Peyer's patch (tissue), 4 donors: ENCODE measurements at places on chromosomes 6 and 20. TPM values are rescaled to one million over a fixed set of nuclear protein-coding genes. Genes with fewer than 3 reads are reported as not detected.

DNA sequence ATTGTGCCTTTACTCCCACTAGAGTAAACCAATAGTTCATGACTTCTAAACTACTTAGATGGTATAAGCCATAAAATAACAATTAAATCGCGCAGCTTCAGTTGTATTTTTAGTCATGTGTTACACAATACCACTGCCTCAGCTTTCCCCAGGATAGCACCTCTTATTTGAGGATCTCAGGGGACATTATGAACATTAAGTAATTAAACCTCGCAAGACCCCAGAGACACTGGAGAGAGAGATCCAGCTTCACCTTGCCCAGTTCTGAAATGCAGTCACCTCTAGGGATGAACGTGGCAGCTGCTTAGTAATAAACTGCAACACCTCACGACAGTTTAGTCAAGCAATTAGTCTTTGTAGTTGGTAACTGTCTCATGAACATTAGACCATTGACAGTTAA, 87.1 kb downstream of the CFAP61 start:
- no peak for DNase-seq

GRCh38 chr6:131257104-131257503, 121.8 kb downstream of the AKAP7 start:
- no peak for DNase-seq

- DNase-seq, result peak; percentile 83
These were observed 10.3 kb upstream of the TULP1 start for GRCh38 chr6:35522660-35523658.

- DNase-seq, result no peak
These were observed 11.9 kb downstream of the GPX5 start for GRCh38 chr6:28537509-28538140.

- DNase-seq, result peak; percentile 65
These were observed 15.0 kb upstream of the IFNGR1 start for GRCh38 chr6:137233911-137234863.

- no peak for DNase-seq
These were observed 98.8 kb downstream of the CCDC170 start for GRCh38 chr6:151592449-151593159.

- DNase-seq, result no peak
These were observed 925 bp downstream of the FHL5 start for GRCh38 chr6:96563853-96564252.

- DNase-seq, result no peak
These were observed 175.6 kb downstream of the TRIM27 start for GRCh38 chr6:28748192-28748591.

DNA sequence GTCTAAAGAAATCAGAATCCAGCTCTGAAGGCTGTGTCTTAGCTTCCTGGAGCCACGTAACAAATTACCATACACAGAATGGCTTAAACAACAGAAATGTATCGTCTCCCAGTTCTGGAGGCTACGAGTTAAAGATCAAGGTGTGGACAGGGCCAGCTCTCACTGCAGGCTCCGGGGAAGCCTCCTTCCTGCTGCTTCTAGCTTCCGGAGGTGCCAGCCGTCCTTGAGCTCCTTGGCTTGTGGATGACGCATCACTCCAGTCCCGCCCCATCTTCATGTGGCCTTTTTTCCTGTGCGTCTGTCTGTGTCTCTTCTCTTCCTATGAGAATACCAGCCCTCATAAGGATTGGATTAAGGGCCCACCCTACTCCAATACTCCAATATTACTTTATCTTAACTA, 319.1 kb upstream of the QKI start:
- DNase-seq, result no peak

DNA sequence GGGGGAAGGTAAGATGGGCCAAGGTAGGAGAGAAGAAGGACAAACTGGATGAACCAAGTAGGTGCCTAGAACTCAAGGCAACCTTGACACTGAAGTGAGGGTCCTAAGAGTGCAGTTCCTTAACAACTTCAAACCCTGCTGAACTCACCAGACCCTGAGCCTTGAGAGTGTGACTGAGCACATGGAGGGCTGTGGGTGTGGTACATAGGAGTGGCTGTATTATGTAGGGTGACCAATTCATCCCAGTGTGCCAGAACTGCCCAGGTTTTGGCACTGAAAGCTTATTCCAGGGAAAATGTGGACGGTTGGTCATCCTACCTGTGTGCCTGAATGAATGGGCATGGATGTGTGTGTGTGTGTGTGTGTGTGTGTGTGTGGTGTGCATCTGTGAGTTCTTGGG, 281.8 kb downstream of the DHX35 start:
- DNase-seq, result no peak

DNA sequence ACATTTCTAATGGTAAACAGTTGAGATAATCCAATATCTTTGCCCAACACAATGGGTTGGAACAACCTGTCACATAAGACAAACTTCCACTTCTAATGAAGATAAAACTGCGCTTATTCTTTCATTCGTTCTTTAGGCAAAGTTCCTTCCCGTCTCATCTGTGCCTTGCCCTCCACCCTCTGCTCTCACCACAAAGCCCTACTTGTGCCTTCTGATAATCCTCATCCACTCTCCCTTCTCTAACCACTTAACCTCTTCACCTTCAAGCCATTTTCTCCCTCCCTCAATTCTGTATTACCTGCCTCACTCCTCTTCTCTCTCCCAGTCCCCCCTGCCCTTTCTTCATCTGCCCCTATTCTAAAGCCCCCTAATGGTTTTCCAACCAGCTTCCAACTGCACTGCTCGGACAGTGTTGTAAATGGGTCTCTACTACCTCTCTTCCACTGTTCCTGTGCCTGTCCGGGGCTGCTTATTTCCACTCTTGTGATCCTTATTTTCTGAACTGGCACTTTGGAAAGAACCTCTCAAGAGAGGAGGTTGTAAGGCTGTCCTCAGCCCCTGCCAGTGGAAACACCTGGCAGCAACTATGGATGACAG, 62.9 kb upstream of the MYB start:
- no peak for DNase-seq

- no peak for DNase-seq
These were observed 41.9 kb downstream of the UTRN start for GRCh38 chr6:144327081-144327480.

DNA sequence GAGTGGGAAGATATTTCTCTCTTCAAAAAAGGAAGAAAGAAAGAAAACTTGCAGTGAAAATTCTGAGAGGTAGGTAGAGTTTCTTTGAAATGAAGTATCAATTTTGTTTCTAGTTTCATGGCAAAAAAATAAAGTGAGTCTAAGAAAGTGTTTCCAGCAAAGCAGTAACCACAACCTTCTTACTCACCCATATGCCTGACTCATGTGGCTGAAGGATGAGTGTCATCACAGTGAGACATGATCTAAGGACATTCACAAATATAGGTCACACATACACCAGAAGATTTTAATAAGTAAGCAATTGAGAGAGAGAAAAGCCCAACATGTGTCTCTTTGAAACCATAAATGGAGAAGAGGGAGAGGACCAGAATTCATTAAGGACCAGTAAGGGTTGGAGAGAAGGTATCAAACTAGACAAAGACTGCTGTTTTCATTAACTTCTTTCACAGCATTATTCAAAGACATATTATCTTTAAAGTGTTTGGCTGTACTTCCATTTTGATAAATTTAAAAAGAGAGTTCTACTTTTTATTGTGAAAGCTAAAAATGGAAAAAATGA, 169.5 kb downstream of the FRK start:
- no peak for DNase-seq

DNA sequence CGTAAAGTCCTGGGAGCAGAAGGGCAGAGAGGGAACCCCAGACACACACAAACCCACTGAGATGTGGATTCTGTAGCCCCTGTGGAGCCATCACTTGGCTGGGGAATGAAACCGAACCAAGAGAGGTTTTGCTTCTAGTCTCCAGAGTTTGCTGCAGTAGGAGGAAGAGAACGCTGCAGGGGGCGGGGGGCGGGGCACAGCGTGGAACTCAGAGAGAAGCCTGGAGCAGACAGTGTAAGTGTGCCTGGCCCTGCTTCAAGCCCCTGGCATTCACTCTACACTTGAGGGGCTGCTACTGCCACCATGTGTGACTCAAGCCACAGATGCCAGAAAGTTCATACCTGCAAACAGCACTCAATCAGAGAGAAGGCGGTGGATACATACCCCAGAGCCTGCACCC, 18.9 kb downstream of the GABRR1 start:
- DNase-seq, result no peak

DNA sequence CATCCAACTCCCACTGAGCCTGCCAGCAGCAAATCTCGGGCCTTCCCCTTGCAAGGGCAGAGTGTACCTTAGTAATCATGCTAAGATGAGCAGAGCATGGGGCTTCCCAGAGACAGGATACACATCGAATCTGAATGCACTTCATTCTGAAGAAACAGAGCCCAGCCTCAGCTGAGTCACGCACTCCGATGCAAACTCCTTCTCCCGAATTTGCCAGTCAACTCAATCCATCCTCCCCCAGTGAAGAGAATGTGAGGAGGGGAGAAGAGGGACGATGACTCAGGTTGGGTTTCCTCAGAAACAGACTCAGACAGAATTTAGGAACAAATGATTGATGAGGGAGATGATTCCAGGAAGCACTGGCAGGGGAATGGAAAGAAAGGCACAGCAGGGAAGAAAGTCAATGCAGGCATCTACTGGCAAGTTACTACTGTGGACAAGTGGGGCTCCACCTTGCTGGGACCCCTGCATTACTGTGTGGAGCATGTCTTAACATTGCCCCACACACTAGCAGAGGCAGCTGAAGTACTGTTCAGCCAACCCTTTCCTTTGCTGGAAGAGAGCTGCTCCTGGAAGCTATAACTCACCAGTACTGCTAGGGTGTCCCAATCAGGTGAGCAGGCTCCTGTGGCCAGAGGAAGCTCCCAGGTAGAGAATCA, 251.6 kb downstream of the ADGB start:
- no peak for DNase-seq

XKR7 gene
- not detected for total RNA-seq

BCAS1 gene
- 35.0 TPM for total RNA-seq

SYCP2L gene
- total RNA-seq, result 5.0 TPM

ZBTB12 gene
- total RNA-seq, result 1.9 TPM

FAM162B gene
- not detected for total RNA-seq

CTCFL gene
- not detected for total RNA-seq

UBE2V1 gene
- 94.4 TPM for total RNA-seq

CFAP206 gene
- total RNA-seq, result not detected

FERMT1 gene
- total RNA-seq, result 17.3 TPM

VSX1 gene
- total RNA-seq, result not detected
